ENCODE measurements at places on chromosomes 7 and 10. TPM values are rescaled to one million over a fixed set of nuclear protein-coding genes. Genes with fewer than 3 reads are reported as not detected.

GRCh38 chr7:40990841-40991240 lies 712.0 kb downstream of the INHBA start:
- DNase-seq: no peak

- DNase-seq: no peak
Measured at GRCh38 chr10:17961551-17962422, 10.1 kb downstream of the SLC39A12 start.

DNA sequence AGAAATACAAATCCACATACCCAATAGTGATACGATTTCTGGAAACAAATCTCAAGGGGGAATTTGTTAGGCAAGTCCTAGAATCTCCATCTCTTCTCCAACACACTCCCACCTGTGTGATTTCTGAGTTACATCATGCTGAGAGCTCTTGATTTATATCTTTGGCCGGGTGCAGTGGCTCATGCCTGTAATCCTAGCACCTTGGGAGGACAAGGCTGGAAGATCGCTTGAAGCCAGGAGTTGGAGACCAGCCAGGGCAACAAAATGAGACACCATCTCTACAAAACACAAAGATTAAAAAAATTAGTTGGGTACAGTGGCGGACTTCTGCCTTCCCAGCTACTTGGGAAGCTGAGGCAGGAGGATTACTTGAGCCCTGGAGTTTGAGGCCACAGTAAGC lies 1.5 kb upstream of the MTPN start:
- no peak for DNase-seq

- no peak for DNase-seq
Measured at GRCh38 chr10:116254422-116255155, 18.4 kb downstream of the GFRA1 start.

DNA sequence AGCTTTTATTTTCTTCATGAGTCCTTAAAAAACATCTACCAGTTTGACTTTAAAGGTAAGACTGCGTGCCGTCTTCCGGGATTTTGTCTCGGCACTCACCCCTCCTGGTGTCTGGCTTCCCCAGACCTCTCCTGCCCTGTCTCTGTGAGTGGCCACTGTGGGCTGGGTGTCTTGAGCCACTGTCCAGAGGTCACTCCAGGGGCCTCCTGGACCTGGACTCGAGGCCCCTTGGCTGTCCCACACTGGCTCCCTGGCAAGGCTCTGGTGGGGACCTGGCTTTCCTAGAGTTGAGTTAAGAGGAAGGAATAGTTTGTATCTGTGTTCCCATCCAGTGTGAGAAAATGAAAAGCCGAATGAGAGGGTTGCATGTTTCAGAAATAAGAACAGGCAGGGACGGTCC lies 95.5 kb downstream of the NKX6-2 start:
- DNase-seq: no peak

DNA sequence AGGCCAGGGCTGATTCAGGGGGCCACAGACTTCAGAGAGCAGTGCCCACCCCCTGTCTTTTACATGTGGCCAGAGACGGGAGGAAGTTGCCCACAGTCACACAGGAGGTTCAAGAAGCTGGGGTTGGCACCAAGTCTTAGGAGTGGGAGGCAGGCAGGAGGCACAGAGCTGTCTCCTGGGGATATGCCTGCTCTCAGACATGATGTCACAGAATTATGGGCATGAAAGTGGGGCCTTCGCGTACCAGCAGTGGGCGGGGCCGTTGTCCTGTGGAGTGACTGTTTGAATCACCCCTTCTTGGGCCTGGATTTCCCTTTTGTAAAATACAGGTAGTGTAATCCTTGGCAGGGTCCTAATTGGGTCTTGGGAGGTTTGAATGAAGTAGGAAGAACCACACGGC lies 81.2 kb upstream of the PPIF start:
- DNase-seq: no peak

GRCh38 chr10:6124666-6125065 lies 35.8 kb downstream of the RBM17 start:
- no peak for DNase-seq

- no peak for DNase-seq
Measured at GRCh38 chr10:71268758-71269157, 50.3 kb upstream of the SLC29A3 start.

DNA sequence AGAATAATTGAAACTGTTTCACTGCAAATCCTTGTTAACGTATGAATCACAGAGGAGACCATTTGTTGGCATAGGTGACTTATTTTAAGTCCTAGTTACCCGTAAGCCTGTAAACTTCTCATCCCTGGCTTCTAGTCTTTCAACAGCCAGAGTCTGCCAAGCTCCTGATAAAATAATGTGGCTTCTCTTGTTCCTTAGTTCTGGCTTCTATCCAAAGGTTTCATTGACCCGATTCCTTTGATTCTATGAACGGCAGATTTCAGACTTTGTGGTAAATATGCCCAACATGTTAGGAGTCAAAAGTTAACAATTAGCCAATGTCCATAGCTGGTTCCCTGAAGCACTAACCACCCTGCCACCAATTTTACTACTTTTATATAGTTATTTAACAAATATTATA lies 23.3 kb downstream of the DNAH11 start:
- DNase-seq: no peak

DNA sequence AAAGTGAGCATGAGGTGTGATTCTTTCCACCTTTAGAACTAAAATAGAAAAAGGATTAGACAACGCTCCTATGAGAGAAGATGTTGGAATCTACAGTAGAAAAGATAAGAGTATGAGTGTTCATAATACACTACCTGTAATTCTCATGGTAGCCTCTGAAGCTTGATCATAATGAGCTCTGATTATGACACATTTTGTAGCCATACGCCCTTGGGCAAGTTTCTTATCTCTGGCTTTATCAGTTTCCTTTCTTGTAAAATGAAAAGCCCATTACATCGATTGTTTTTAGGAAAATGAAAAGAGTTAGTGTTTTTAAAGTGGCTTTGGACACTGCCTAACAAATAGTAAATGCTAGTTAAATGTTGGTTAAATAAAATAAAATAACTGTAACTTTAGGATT lies 22.4 kb upstream of the PRSS58 start:
- DNase-seq: no peak

DNA sequence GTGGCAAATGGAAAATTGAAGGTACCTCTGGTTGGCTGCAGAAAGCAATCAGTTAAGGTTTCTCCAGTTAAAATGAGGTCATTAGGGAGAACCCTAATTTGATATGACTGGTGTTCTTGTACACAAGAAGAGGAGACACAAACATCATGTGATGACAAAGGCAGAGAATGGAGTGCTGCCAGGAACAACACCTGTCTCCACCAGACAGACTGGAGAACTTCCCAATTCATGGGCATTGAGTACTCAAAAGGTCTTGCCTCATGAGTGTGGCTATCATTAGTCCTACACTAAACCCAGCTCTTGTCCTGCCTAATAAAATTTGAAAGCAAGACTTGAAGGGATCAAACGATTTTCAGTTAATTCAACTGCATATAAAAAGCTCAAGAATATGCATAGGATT lies 152.6 kb downstream of the PTPN20 start:
- DNase-seq: no peak

- no peak for DNase-seq
Measured at GRCh38 chr7:148492157-148492860, 98.3 kb upstream of the C7orf33 start.

DNA sequence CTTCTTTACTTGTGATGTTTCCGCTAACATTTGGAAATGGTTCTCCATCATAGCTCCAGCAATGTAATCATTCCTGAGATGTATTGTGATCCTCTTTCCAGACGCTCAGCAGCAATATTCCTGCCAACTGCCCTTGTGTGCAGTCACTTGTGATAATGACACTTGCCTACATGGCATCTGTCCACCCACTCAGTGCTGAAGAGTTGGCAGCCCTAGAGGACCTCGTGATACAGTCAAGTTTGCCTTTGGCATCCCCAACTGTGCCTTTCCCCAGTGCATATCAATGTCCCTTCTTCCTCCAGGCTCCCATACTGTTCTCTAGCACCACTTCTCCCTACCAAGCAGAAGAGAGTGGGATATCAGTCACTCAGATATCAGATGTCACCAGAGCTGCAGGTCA lies 64.9 kb downstream of the MYOF start:
- no peak for DNase-seq

GRCh38 chr7:43196379-43196778 lies 83.9 kb downstream of the HECW1 start:
- DNase-seq: no peak

GRCh38 chr10:75407224-75407712 lies 5.7 kb upstream of the ZNF503 start:
- no peak for DNase-seq

DNA sequence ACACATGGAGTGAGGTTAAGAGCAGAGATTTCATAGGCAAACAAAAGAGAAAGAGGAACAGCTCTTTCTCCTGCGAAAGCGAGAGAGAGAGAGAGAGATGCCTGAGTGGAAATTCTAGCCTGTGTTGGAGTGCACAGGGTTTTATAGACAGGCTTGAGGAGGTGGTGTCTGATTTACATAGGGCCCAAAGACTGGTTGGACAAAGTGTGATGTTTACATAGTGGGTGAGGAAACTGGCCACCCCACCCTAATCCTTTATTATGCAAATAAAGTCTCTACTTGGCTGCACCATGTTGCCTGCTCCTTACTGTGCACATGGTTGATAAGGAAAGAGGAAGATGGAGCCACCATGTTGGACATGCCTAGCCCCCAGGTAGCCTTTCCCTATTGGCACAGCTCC lies 967.8 kb upstream of the SORCS1 start:
- DNase-seq: no peak

DNA sequence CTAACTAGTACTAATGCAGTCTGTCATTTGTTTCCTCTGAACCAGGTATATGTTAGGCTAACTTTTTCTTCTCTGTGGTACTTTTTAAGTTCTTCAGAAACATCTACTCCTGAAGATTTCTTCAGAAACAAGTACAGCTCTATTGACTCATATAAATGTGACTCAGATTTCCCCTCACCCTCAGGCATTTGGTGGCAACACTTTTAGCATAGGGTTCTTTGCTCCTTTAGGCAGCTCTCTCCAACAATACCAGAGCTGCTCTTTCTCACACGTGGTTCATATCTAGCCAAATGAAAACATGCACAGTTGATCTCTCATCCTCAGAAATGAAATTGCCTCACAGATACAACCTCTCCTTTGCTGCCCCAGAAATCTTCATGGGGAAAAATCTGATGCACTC lies 939.8 kb downstream of the SORCS1 start:
- no peak for DNase-seq

SLC18A3 gene
- not detected for polyA plus RNA-seq

PRSS2 gene
- not detected for polyA plus RNA-seq

SLC18A2 gene
- polyA plus RNA-seq: 0.29 TPM

EBLN1 gene
- polyA plus RNA-seq: not detected
